ENCODE measurements at places on chromosomes 2 and 18.

DNA sequence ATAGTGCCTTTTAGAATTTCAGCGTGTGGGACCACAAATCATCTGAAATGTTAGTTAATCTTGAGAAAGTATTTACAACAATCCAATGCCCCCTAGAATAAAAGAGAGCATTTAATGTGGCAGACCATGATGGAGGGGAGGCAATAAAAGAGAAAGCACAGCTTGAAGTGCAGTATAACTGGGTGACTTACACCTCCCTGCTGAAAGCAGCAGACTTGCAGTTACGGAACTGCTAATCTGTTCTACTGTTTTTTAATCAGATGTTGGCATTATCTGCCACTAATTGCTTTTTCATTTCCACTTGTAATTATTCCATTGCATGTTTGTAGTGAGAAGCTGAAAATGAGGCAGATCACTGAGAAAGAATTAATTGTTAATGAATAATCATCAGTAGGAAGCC is 130.5 kb upstream of the ITGA4 start:
- no peak for DNase-seq

GRCh38 chr2:112694182-112694581 is 26.6 kb upstream of the NT5DC4 start:
- DNase-seq: no peak

DNA sequence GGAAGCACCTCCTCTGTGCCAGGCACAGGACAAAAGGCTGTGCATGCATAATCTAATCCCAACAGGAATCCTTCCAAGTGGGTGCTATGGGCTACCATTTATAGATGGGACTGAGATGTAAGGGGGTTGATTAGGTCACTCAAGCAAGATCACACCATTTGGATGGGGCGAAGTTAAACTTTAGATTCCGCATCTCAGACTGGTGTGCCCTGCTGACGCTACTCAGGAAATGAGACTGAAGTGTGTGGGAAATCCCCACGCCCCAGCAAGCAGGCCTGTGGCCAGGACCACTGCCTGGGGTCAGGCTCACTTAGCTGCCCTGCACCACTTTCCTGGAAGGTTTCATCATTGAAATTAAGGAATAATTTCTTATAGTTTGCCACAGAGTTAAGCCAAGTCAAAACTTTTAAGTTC is 70.5 kb upstream of the PPP1CB start:
- DNase-seq: no peak

- DNase-seq: no peak
These were observed 58.9 kb upstream of the RNU4ATAC start for GRCh38 chr2:121471532-121472469.

GRCh38 chr2:222799262-222799918 is 61.4 kb upstream of the ACSL3 start:
- DNase-seq: no peak

GRCh38 chr2:20451761-20452499 is 5.1 kb downstream of the RHOB start:
- no peak for DNase-seq

DNA sequence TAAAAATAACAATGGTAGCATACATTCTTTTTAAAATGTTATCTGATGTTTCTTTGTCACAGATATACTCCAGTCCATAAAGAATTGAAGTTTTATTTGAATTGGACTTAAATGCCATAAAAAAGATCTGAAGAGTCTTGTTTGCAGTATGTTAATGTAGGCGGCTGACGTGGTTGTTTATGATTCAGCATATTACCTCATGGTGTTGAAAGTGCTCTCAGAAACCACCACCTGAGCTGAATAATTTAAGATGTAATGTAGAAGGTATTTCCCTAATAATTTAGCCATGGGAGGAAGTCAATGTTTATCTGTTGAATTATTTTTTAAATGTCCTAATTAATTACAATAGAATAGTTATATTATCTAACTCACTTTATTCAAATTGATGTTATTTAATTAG is 58.6 kb upstream of the CHN1 start:
- no peak for DNase-seq

- DNase-seq: no peak
These were observed 19.6 kb downstream of the ZNF2 start for GRCh38 chr2:95185197-95185596.

DNA sequence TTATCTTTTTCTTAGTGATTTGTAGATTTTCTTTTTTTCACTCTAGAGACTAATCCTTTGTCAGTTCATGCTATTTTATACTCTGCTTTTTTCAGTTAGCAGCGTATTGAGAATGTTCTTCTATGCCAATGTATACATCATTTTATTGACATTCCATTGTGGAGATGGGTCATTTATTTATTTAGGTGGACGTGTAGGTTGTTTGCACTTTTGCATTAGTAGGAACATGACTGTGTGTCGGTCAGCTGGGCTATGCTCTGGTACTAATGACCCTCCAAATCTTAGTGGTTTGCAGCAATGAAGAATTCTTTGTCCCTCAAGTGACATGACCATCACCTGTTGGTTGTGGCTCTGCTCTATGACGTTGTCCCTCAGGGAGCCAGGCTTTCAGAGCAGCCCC is 33.6 kb downstream of the HPCAL1 start:
- DNase-seq: no peak

DNA sequence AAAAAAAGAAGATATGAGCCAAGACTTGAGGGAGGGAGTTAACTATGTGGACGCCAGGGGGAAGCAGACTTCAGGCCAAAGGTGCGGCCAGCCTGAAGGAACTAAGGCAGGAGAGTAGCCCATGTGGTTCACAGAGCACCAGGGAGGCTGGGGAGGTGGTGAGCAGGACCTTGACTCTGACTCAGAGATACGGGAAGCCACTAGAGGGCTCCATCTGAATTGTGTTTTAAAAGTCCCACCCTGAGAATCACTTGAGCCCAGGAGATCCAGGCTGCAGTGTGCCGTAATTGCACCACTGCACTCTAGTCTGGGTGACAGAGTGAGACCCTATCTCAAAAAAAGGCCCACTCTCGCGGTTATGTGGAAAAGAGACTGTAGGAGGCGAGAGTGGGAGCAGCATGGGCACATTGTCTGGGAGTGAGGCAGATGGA is 12.3 kb downstream of the CEP192 start:
- DNase-seq: no peak

GRCh38 chr2:201363857-201364560 is 6.9 kb upstream of the FLACC1 start:
- no peak for DNase-seq

DNA sequence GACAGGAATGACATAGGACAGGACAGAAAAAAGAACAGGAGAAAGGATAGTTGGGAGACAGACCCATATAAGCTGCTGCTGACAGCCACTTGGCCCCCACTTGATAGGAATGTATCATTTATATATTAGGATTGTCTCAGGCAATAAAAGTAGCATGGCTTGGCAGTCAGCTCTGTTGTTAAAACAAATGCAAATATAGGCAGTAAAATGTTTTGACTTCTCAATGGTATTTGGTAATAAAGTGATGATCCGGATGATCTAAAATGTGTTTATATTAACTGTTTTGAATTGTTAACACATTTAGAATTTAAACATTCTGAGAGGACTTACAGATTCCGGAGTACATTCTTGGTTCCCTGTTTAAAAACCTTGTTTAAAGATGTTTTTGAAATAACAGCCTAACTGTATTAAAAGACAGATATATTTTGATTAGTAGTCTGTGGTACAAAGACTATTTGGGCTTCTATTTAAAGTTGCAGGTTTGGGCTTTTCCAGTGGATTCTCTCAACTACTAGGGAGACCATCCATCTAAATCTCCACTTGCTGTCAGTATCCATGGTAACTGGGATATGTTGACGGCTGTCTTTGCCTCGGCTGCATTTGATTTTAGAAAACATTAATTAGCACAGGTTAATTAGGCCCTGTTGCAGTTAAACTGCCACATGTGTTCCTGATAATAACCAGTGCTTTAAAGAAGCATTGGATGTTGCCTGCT is 147.6 kb downstream of the ESCO1 start:
- DNase-seq: no peak

GRCh38 chr2:236574424-236575145 is 5.0 kb downstream of the ACKR3 start:
- DNase-seq: no peak

- DNase-seq: no peak
These were observed 40.8 kb downstream of the RTN4 start for GRCh38 chr2:55009277-55010060.

Measured in cerebellar nuclear complex (tissue), 1 donor.